ENCODE measurements at places on chromosomes 7 and 10.

- DNase-seq = no peak
These were observed 37.2 kb upstream of the RAPGEF5 start for GRCh38 chr7:22393913-22394729.

GRCh38 chr7:94849636-94850208 is 57.7 kb upstream of the PPP1R9A start:
- no peak for DNase-seq

- no peak for DNase-seq
These were observed 68.8 kb downstream of the TRIL start for GRCh38 chr7:28889290-28889689.

- DNase-seq = no peak
These were observed 8.2 kb downstream of the NT5C3A start for GRCh38 chr7:33054261-33054964.
